Ammon's horn (tissue), 1 donor: ENCODE measurements at places on chromosomes 11 and 22.

GRCh38 chr11:8209208-8209807, 40.5 kb upstream of the RIC3 start:
- DNase-seq = no peak

DNA sequence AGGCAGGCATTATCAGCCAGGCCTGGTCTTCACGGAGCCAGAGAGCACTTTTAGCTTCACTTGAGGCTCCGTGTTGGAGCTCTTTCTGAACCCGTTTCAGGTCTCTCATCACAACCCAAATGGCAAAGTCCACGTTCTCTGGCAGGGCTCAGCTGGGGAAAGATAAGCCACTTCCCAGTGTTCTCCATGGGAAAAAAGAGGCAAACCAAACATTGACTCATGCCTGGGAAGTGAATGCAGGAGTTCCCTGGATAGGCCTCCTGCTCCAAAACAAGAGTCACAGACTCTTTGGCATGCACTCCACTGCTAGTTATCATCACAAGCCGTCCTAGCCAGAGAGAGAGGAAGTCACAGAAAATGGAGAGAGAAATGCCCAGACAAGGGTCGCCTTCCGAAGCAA, 11.6 kb downstream of the OPCML start:
- no peak for DNase-seq

DNA sequence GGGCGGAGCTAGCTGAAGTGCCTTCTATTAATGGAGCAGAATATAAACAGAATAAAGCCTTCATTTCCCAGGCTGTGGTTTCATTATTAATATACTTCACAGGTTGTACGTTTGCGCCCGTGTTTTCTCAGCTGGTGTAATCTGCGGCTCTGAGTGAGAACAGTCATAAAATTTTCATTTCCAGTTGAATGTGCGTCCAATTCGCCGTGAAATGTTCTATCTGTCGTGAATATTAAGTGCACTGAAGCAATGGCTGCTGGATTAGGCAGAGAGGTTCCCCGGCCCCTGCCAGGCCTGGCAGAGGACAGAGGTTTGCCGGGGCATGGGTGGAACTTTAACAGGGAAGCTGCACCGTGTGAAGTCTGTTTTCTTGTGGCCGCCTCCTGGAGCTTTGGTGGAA, 874.4 kb downstream of the NTM start:
- DNase-seq = no peak

DNA sequence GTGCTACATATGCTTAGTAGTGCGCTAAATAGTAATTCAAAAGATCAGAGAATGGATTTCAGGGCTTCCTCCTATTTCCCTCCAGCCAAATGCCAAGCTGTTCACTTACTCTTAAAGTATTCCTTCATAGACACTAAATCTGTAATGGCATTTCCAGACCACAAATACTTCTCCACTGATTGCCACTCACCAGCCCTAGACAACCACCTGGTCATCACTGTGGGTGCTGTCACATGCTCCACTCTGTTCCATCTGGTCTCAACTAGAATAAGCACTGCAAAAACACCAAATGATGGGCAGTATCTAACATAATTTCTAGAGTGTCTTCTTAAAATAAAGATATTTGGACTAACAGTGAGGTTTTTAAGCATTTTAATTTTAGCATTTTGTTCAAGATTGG, 341.3 kb downstream of the AASDHPPT start:
- DNase-seq = no peak

DNA sequence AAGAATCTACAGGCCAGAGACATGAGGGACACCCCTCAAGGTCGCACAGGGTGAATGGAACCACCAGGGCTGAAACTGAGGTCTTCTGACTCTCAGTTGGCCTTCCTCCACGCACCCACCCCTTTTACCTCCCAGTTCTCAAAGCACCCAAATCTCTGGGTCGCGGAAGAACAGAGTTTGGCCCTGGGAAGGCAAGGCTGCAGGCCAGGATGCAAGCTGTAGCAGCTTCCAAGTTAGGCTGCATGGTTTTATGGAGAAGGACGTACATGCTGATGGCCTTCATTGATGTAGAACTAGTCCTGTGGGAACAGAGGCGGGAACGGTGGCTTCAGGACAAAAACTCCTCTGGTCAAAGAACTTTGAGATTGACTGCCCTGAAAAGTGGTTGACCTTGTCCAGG, 143.5 kb upstream of the B3GAT1 start:
- DNase-seq = no peak

GRCh38 chr11:117833401-117833891, 8.9 kb upstream of the FXYD2 start:
- DNase-seq = no peak

GRCh38 chr22:32318361-32318760, 39.3 kb upstream of the RFPL3 start:
- no peak for DNase-seq

GRCh38 chr22:17086788-17087497, 2.1 kb downstream of the IL17RA start:
- DNase-seq = no peak

- peak; percentile 69 for DNase-seq
Measured at GRCh38 chr11:69636512-69637197, 4.3 kb upstream of the CCND1 start.

GRCh38 chr11:934527-934926, 8.9 kb downstream of the AP2A2 start:
- DNase-seq = no peak

DNA sequence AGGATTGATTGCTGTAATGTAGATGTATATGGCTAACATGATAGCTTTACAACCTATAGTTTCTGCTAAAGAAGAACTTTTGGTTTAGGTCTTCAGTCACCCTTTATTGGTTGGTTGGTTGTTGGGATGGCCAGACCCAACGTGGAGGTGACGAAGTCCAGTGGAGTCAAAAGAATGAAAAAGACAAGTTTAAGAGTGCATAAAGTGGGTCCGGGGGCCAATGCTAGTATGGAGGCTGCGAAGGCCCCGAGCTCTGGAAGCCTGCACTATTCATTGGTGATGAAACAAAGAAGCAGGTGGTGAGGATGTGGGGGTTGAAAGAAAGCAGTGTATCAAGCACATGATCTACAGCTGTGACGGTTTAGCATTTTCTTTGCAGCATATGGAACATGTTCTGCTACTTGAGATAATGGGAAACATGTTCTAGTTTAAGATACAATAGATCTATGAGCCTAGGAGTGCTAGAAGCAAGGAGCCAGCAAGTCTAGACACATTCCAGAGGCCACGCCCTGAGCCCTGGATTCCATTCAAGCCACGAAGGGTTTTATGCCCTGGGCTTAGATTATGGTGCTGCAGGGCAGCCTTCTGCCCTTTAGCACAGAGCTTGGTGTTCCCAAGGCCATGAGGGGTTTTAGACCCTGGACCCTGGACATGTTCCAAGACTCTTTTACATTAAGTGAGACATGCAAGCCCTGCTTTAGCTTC, 6.3 kb downstream of the TCP11L1 start:
- no peak for DNase-seq
